Stimulated activated CD8-positive, alpha-beta memory T cell treated with anti-CD3 and anti-CD28 coated beads, Interleukin-12 subunit alpha, Interleukin-12 subunit beta, amount 100 ng/mL, for 1 hour (primary cell): ENCODE measurements at places on chromosomes 4 and X.

- DNase-seq, result peak; percentile 59
Observed at GRCh38 chrX:100819837-100820666, at the start of gene CSTF2. Gene CSTF2, plus strand, starts transcription at chrX:100820391. Its CDS starts 26 bp downstream, at chrX:100820417.

DNA sequence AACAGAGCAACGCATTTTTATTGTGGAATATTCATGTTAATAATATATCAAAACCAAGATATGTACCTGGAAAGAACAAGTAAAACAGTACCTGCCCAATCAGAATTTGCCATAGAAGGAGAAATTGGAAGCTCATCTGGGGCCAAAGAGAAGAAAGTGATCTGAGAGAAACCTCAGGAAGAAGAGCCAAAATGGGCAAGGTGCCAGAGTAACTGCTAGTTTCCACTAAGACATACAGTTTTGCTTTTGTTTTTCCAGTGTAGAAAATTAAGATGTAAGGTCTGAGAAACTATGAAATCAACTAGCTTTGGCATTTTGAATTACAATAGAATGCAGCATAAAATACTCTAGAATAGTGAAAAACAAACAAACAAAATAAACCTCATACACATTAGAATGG, 2201.2 kb downstream of the ARAP2 start:
- DNase-seq, result no peak

- no peak for DNase-seq
Observed at GRCh38 chrX:135393051-135393450, 28.7 kb upstream of the SMIM10L2A start.

- DNase-seq, result no peak
Observed at GRCh38 chr4:22417408-22417807, 98.5 kb downstream of the ADGRA3 start.

DNA sequence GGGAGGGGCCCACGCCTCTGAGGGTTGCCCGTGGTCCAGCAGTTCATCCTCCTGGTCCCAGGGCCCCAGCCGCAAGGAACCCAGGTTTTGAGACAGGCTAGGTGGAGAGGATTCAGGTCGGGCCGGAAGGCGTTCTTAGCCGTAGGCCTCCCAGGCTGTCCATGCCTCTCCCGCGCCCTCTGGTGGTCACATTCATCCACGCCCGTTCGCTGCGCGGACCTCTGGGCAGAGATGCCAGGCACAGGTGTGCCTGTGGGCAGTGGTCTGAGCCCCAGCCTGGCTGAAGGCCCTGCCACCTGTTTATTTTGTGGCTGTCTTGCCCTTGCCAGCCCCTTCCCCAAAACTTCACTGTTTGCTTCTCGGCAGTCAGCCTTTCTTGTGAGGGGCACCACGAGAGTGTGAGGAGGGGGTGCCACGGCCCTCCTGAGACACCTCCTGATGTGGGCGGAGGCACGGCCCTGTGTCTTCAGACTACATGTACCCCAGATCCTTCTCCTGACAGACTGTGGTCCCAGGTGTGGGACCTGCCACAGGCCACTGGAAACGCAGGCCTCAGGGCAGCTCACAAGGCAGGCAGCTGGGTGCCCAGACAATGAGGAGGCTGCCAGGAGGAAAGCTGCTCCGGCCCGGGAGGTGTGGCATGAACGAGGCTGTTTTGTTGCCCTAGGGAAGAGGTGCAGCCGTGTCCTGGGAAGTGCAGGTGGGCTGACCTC, 5.0 kb downstream of the UVSSA start:
- DNase-seq, result peak; percentile 85

- DNase-seq, result no peak
Observed at GRCh38 chr4:38119668-38120385, 159.6 kb downstream of the PTTG2 start.

DNA sequence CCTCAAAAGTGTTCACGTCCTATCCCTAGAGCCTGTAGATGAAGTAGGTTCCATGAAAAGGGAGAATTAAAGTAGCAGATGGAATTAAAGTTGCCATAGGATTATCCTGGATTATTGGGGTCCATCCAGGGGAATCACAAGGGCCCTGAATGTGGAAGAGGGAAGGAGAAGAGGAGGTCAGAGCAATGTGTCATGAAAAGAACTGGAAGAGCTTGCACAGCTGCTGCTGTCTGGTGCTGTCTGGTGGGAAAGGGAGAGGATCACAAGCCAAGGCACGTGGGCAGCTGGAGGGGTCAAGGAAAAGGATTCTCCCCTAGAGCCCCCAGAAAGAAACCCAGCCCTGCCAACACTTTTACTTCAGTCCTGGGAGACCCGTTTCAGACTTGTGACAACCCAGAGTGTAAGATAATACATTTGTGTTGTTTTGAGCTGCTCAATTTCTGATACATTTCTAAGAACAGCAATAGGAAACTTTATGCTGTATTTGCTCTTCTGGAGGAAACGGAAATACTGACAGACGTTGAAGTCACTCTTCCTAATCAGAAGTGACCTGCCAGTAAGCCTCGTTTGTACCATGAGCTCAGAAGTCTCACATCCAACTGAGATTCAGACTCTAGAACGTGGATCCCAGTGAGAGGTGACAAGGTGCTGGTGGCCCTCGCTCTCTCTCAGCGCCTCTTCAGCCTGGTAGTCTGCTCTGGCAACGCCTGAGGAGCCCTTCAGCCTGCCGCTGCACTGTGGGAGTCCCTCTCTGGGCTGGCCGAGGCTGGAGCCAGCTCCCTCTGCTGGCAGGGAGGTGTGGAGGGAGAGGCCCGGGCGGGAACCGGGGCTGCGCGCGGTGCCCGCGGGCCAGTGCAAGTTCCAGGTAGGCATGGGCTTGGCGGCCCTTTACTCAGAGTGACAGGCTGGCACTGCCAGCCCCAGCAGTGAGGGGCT, 34.7 kb upstream of the ENPP6 start:
- no peak for DNase-seq

- DNase-seq, result no peak
Observed at GRCh38 chr4:26022346-26023202, 108.6 kb downstream of the SMIM20 start.

DNA sequence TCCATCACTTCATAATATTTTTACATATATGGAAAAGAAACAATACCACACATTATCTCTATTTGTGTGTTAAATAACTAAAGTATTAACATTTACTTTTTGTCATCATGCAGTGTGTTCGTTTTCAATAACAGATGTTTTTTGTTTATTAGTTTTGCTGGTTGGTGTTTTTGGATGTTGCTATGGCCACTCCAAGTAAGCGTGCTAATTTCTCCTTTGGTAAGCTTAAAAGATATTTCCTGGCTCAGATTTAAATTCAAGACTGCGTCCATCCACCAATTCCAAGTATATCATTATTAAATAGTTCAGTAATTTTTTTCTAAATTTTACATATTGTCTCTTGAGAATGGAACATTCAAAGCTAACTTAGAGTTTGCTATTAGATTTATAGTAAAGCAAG, 235.4 kb upstream of the IL1RAPL1 start:
- no peak for DNase-seq

DNA sequence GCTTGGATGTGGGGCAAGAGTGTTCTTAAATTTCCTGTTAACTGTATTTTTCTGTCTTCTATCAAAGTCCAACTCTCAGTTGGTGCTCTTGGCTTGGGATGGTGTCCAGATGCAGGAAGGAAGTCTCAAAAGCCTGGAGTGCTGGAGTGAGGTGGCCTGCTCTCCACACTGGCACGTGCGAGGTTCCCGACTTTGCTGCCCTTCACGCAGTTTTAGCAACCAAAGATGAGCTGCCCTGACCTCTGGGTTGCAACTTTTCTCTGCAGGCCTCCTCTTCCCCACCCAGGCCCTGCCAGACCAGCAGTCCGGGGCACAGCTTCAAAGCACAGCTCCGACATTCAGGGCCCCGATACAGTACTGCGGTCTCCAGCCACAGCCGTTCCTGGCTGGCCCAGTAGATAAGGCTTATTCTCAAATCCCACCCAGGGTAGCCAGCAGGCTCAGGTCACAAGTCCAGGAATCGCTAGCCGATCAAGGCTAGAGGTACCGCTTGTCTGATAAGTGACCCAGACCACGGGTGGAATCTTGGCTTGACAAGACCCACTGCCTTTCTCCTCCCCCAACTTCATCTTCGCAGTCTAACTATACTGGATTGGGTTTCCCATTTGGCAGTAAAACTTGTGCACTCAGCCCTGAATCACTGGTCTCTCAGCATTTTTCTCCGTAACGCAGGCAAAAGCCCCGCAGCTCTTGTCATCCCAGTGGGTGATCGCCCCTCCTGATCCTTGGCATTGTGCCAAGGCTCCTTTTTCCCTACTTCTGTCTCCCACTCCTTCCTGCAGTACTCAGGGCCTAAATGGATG, 21.8 kb upstream of the JADE1 start:
- no peak for DNase-seq

GRCh38 chr4:105630670-105631655, 77.5 kb downstream of the INTS12 start:
- DNase-seq, result no peak

- DNase-seq, result no peak
Observed at GRCh38 chrX:155069414-155069813, 1.5 kb downstream of the CMC4 start.

DNA sequence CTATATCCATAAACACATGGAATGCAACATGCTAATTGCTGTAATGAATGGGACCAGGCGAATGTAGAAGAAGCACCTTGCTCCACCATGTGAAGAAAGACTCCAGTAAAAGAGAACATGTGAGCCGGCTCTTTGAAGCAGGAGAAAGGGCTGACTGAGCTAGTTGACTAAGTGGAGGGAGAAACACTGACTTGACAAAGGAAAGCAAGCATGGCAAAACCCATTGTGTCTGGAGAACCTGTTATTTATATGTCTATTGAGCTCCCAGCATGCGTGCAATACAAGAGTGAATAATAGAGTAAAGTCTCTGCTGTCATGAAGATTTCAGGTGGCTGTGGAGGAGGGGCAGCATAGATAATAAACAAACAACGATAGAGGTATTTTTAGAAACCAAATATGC, 559.9 kb downstream of the RAB28 start:
- DNase-seq, result no peak

- DNase-seq, result no peak
Observed at GRCh38 chrX:103415068-103415467, 38.7 kb downstream of the BEX3 start.

GRCh38 chrX:119391279-119391678, 7.9 kb upstream of the SLC25A43 start:
- no peak for DNase-seq

DNA sequence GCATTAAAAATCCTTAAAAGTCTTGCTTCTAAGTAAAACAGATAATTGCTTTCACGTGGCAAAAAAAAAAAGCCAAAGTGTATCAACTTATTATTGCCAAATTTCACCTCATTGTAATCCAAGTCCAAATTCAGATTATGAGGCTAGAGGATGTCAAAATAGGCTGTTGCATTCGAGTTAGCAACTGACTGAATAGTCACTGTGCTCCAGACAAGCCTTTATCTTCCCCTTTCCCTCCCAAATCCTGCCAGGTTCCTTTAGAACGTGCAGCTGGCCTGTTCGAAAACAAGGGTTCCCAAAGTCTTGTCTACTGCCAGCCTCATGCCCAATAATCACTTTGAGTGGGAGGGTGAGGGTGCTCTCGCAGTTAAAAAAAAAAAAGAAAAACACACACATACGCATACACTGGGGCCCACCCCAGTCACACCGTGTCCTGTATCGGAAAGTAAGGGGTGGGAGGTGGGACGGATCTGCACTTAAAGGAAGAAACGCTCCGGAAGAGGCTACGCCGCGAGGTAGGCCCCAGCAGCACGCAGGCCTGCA, 603 bp downstream of the MAD2L1 start:
- no peak for DNase-seq

- no peak for DNase-seq
Observed at GRCh38 chr4:112531146-112531545, 15.2 kb upstream of the NEUROG2 start.

- no peak for DNase-seq
Observed at GRCh38 chr4:123547216-123548165, 150.9 kb downstream of the SPRY1 start.

GRCh38 chr4:16765546-16765945, 132.9 kb downstream of the LDB2 start:
- DNase-seq, result no peak

GRCh38 chr4:2250357-2251072, 8.6 kb upstream of the HAUS3 start:
- DNase-seq, result no peak

GRCh38 chr4:55684276-55684675, 48.2 kb upstream of the NMU start:
- no peak for DNase-seq

DNA sequence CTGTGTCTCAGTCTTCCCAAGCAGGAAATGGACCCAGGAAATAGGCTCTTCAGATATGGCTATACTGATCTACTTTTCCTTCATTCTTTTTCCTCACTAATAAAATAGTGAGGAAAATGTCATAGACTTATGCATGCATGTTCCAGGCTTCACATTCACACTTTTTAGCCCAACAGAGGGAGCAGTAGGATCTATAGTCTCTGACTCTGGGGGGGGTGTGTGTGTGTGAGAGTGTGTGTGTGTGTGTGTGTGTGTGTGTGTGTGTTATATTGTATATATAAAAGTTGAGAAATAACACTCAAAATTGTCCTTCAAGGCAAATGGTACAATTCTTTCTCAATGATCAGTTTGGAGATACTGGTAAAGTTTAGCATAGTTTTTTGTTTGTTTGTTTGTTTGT, 297.2 kb upstream of the GALNT7 start:
- DNase-seq, result no peak

- DNase-seq, result no peak
Observed at GRCh38 chrX:126342859-126343258, 176.8 kb upstream of the DCAF12L2 start.

DNA sequence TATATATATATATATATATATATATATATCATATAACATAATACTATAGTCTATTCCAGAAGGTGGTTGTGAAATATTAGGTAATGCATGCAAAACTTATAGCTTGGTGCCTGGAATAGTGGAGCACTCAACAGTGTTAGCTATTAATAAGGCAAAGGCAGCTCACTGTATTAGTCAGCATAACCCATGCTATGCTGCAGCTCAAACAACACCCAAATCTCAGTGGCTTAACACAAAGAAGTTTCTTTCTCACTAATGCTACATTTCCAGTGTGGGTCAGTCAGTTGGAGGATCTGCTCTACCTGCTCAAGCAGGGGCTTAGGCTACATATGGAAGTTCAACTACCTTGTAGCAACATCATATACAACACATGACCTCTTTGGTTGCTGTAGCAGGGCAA, 5.2 kb upstream of the RPGR start:
- no peak for DNase-seq

GRCh38 chr4:132662456-132662855, 486.6 kb upstream of the PCDH10 start:
- no peak for DNase-seq

GRCh38 chrX:136259543-136259942, 8.3 kb upstream of the MAP7D3 start:
- no peak for DNase-seq

DNA sequence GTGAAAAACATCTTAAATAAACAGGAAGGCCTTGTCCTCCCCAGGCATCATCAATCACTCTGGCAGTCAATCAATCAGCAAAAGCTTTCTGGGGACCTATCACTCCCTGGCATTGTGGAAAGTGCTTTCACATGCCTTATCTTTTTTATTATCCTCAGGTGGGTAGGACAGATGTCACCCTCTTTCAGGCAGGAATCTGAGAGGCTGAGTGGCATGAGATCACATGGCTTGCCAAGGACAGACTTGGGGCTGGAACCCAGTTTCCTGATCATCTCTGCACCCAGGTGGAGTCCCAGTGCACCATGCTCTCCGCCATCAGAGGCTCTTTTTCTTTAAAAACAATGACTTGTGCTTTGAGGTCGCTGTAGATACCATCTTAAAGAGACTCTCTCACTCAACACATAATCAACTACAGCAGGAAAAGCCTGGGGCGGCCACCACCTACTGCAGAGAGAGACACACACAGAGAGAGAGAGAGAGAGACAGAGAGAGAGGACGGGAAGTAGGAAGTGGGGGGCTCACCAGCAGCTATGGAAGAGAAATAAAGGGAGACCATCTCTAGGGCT, 282.7 kb downstream of the PTTG2 start:
- no peak for DNase-seq
